GM23248 (cell line): ENCODE measurements at places on chromosomes 13 and 19.

DNA sequence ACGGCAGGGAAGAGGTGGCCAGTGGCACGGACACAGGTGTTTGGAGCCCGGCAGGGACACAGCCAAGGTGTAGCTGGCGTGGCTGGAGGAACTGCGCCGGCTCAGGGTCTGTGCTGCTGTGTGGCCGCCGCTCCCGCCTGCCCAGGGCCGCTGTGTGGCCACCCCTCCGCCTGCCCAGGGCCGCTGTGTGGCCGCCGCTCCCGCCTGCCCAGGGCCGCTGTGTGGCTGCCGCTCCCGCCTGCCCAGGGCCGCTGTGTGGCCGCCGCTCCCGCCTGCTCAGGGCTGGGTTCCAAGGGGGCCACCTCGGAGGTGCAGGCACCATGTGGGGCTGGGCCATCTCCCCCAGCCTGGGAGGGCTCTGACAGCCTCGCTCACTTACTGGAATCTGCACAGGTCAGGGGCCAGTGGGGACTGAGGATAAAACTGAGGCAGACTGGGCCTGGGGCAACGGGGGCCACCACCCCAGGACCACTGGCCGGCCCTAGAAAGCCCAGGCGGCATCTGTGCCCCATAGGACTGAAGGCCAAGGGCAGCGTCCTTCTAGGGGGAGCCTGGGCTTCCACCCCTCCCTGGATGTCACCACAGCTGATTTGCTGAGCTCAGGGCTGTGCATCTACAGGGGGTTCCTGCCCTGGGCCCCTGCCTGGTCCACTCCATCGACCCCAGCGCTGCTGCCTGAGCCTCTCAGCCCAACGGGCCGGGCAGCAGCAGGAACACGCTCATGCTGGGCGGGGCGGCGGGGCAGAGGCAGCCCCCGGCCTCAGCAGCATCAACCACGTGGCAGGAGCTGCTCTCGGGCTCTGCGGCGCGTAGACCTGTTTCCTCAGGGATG is 21.5 kb downstream of the C13orf46 start:
- DNase-seq: no peak

GRCh38 chr13:84118839-84119409 is 236.7 kb upstream of the SLITRK1 start:
- DNase-seq: no peak

GRCh38 chr19:47493378-47494210 is 9.6 kb upstream of the KPTN start:
- no peak for DNase-seq

GRCh38 chr13:46893221-46893740 is 3.6 kb downstream of the HTR2A start:
- peak; percentile 44 for DNase-seq

DNA sequence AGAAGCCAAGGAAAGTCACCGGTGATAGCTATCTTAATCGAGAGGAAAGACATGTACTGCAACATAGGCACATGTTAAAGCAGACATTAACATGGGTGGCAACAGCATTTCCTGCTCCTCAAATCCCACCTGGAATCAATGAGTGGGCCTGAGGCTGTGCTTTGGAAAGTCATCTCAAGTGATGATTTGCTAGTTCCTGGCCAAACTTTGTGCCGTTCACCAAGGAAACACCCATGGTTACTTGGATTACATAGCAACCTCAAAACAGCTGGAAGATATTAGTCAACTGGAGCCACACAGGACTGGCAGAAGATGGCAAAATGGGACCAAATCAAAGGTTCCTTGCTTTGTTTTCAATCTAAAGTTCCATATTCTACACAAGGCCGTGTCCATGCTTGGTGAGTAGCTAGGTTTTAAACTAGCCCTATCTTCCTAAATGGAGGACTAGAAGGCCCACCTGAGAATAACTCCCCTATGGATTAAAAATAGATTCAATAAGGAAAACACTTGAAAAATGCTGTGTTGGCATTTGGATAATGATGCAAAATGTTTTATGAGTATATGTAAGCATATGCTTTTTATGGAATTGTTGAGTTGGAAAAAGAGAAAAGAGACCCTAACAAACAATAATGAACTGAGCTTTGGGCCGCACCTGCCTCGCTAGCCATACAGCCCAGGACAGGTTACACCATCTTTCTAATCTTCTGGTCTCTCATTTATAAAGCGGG is 144.5 kb downstream of the RGCC start:
- peak; percentile 93 for DNase-seq

DNA sequence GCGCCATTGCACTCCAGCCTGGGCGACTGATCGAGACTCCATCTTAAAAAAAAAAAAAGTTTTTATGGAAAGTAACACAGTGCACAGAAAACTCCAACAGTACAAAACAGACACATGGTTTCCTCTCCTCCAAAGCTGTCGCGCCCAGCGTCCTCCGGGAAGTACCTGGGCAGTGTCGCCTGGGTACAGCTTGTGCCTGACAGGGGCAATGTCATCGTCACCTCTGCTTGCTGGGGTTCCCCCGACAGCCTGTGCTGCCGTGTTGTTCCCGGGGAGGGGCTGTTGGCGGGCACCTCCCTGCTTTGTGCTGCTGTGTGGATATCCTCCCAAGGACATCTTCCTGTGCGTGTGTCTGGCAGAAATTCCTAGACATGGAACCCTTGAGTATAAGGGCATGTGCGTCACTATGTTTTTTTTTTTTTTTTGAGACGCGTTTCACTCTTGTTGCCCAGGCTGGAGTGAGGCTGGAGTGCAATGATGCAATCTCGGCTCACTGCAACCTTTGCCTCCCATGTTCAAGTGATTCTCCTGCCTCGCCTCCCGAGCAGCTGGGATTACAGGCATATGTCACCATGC is 2.4 kb upstream of the F2RL3 start:
- DNase-seq: peak; percentile 50

- no peak for DNase-seq
These were observed 1.4 kb upstream of the CD37 start for GRCh38 chr19:49333811-49334288.

- peak; percentile 74 for DNase-seq
These were observed 740 bp upstream of the CCDC61 start for GRCh38 chr19:45994456-45994997.

GRCh38 chr13:33106656-33107360 is 90.6 kb downstream of the KL start:
- DNase-seq: no peak

DNA sequence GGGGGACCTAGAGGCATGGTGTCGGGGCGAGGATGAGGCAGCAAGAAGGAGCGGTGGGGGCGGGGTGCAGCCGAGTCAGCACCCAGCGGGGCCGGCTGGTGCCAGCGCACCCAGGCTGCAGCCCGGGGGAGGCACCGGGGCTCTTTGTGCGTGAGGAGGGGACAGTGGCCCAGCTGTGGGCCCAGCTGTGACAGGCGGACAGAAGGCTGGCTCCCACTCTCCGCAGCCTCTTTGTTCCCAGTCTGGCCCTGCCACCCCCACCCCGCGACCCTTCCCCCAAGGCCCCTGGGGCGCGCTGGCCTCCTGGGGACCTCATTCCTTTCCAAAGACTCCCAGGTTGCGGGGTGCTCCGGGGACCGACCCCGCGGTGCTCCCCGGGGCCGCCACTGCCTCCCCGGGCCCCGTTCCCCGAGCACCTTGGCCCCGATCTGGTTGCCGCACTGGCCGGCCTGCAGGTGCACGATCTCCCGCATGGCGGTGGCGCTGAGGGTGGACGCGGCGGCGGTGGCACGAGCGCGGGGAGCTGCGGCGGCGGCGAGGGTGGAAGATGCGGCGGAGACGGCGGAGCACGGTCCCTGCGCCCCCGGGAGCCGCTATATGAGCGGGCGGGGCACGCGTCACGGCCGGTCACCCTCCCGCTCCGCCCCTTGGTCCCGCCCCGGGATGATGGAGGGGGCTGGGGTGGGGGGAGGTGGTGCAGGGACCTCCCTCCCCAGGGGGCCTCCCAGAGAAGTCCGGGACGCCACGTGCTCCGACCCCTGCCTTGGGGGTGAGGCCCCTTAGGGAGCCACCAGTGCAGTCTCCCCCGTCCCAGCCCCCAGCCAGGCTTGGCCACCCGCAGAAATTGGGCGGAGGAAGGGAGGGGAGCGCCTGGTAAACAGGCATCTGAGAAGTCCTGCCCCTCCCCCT is at the start of gene TUBB4A:
TUBB4A (minus strand) TSS at position 570 of the 909 bp plus-strand sequence; CDS start at position 473, 97 bp downstream.
- no peak for DNase-seq

DNA sequence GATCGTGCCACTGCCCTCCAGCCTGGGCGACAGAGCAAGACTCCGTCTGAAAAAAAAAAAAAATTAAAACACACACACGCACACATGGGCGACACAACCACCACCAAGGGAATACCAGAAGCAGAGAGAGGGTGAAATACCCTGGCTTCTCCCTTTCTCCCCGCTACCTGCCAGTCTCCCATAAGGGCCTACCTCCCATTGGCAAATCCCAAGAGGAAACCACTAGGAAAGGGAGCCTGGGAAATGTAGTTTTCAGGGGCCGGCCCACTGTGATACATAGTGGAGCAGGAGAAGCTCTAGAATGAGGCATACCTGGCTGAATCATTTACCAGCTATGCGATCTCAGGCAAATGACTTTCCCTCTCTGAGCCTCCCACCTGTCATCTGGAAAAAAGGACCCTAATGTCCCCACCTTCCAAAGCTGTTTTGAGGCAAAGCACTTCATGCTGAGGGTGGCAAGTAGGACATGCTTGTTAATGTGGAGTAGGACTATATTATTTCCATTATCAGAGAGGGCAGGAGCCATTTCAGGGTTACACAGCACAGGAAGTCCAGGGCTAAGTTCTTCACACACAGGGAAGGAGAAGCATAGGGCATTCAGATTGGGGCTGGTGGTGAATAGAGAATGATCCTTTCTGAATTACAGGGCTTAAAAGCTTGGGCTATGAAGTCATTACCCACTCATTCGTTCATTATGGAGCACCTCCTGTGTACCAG is 14.3 kb upstream of the HNRNPUL1 start:
- no peak for DNase-seq

GRCh38 chr19:58328999-58329398 is 2.2 kb downstream of the ZSCAN22 start:
- no peak for DNase-seq

GRCh38 chr13:99693852-99694611 is 192.8 kb downstream of the TM9SF2 start:
- DNase-seq: no peak

- DNase-seq: no peak
These were observed 214.7 kb downstream of the SLITRK1 start for GRCh38 chr13:83667606-83668005.

- DNase-seq: no peak
These were observed 12.9 kb downstream of the ADGRE5 start for GRCh38 chr19:14394167-14394566.

GRCh38 chr13:19984430-19985218 is 26.1 kb downstream of the ZMYM2 start:
- DNase-seq: peak; percentile 72

GRCh38 chr13:88124142-88124541 is 453.0 kb downstream of the SLITRK5 start:
- no peak for DNase-seq

- DNase-seq: no peak
These were observed 1.1 kb downstream of the ZNF653 start for GRCh38 chr19:11504502-11505031.

DNA sequence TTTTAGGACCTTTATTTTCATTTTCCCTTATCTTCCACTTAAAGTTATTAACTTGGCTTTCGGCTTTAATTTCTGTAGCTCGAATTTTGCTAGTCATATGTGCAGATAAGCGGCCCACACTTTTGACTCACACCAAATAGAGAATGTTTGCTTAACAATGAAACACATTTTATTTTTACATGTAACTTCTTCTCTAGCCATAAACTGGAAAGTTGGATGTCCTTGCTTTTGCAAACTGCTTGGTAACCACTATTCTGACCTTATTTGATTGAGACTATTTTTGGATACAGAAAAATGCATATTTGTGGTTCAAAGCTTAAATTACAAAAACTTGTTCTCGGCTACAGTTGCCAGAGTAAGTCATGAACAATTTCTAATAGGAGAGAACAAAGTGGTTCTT is 600.0 kb downstream of the KCTD12 start:
- DNase-seq: peak; percentile 50

DNA sequence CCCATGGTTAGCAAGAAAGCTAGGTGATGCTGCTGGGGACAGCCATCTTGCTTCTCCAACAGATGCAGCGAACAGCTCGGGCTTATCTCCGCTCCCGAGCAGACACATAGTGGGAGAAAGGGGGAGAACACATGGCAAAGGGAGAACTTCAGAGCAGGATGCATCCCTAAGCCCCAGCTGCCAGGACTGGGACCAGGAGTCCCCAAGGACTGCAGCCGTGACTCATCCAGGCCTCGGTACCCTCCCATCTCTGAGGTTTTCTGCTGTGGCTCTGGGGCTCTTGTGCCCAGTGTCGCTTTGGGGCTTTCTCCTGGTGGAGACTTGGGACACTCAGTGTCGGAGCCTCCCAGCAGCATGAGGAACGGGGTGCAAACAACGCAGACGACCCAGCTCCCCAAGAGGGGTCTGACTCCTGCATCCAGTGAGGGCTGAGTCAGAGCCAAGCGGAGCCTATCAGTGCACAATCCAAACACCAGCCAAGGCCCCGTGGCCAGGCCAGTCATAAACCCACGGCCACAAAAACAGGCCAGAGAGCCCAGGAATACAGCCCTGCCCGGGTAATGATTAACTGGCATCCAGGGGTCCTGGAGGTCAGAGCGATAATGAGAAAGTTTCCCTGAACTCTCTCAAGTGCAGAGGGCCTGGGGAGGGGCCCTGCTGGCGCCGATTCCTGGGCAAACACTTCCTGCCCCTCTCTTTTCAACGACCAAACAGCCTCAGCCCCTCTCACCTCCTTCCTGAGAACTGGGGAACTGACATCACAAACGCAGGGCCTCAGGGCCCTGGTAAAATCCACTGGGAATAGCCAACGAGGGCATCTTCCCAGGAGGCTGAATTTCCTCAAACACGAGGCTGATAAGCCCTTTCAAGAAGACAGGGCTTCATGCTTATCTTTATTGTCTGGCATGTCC is 202.9 kb downstream of the USP12 start:
- DNase-seq: peak; percentile 32

DNA sequence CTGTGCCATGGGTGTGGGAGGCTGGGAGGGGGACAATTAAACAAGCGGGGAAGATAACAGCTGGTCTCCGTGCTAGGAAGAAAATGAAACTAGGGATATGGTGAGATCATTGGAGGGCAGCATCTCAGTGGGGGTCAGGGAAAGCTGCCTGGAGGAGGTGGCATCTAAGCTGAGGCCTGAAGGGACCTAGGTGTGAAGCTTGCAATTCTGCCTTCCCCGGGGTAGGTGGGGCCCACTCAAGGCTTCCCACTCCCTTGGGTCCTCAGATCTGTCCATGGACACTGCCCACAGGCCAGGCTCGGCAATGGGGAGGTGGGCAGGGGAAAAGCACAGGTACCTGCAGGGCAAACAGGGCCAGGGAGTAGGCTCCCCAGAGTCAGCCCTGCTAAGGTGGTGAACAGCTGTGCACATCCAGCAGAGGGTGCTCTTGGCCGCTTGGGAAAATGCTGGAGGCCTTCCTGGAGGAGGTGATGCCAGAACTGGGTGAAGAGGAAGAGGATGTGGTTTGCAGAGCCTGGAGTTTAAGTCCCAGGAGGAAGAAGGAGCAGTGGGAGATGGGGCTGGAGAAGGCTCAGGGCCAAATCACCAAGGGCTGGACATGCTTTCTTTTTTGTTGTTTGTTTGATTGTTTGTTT is 25.7 kb upstream of the CCNE1 start:
- no peak for DNase-seq

DNA sequence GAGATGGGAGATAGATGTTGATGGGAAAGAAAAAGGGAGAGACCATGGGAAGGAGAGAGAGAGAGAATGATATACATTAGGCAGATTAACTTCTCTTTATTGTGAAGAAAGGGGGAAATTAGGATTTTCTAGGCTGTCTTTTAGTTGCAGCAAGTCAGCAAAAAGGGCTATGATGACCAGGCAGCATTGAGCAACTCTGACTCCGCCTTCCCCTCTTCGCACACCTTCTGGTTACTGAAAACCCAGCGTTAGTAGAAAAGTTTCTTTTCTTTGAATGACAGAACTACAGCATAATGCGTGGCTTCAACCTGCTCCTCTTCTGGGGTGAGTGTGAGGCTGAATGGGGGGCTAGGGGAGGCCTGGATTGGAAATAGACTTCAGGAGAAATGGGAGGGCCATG is at the start of gene ADGRE1:
ADGRE1 (plus strand) TSS at position 264 of the 400 bp plus-strand sequence; CDS start at position 294, 30 bp downstream.
- DNase-seq: no peak
